ENCODE measurements at places on chromosomes 1 and 21.

DNA sequence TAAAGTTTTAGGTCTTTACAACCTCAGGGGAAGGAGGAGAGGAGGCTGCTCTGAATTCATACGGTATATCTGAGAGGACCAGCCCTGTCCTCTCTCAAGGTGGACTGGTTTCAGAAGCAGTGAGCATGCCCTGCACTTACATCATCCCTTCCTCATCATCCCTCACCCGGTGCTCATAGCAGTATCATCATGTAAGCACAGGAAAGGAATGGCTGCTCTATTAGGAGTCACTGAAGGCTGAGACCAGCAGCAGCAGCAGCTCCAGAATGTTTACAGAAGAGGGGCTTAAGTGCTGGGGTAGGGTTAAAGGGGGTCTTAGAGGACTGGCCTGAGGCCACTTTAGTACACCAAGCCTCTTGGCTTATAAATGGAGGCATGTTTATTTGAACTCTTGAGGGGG lies 185.9 kb downstream of the AK5 start:
- DNase-seq, result no peak

DNA sequence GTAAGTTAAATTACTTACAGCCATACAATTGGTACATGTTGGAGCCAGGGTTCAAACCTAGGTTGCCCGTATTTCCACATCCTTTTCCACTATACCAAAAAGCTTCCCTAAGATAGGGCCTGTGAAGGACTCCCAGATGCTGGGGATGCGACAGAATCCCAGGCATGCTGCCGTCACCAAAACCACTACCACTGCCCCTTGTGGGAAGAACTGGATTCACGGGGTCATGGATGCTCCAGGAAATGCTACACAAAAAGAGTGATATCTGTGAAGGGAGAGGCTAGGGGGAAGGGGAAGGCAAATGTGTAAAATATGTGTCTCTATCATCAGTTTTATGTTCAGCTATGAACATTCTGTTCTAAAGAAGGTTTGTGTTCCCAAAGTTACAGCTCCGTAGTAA lies 133.9 kb upstream of the IVNS1ABP start:
- DNase-seq, result no peak

- no peak for DNase-seq
Observed at GRCh38 chr1:177021687-177022086, 142.8 kb downstream of the ASTN1 start.

DNA sequence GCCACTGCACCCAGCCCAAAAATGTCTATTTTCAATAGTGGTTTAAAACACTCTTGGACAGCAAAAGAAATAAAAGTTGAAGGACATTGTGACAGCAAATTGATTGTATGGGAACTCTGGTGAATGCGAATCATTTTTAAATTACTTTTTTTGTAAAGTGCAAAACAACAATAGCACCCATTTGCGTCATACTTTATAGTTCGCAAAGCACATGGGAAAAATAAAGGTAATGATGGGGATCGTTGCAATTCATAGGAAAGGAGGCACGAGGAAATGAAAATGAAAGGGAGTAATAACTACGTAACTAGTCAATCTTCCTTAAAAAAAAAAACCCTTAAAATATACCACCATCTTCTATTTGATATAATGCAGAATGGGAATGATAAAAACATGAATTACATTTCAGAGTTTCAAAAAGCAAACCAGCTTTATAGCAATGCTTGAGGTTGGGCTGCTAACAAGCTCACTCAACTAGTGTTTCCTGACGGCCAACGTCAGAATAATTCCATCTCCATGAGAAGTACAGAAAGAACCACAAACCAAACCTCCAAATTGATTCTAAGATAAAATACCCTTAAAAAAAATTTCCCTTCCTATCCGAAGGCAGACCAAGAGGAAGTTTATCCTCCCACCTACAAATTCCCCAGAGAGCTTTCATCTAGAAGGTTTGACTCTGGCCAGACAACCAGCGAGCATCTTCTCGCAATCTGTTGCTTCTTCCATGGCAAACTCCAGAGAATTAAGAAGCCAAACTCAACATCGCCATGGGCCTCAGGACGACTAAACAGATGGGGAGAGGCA lies at the start of gene EDARADD:
Gene EDARADD, plus strand, starts transcription at position 606 of the 801 bp plus-strand sequence. Its CDS starts 159 bp downstream, at position 765.
- DNase-seq, result no peak

GRCh38 chr1:12547586-12548225 lies 70.3 kb downstream of the DHRS3 start:
- no peak for DNase-seq

DNA sequence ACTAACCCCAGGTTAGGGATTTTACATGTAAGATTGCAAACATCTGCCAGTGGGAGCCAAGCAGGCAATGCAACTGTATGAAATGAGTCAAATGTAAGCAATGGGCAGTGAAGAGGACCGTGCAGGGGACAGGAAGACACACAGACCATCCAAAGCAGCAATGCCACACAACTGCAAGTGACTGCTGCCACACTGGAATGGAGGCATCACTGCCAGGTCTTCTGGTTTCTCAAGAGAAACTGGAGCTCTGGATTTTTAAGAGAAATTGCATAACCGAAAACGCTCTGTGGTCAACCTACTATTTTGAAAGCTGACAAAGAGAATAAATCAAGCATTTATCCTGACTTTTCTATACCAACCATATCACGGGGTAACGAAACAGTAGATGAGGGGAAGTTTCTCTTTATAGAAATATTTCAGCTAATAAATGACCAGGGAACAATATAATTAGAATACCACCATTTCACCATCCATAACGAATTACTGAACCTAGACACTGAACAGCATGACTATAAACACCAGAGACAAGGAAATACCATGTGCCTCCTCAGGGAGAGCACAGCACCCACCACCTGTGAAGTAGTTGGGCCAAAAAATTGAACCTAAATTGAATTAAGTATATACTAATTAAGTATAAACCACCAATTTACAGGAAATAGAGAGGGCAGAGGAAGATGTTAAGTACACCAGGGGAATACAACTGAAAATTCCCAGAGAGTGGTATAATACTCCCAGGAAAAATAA lies 4.4 kb downstream of the AK2 start:
- no peak for DNase-seq

GRCh38 chr1:88378560-88378959 lies 305.5 kb upstream of the PKN2 start:
- no peak for DNase-seq

GRCh38 chr1:7187112-7187493 lies 401.8 kb downstream of the CAMTA1 start:
- DNase-seq, result no peak

DNA sequence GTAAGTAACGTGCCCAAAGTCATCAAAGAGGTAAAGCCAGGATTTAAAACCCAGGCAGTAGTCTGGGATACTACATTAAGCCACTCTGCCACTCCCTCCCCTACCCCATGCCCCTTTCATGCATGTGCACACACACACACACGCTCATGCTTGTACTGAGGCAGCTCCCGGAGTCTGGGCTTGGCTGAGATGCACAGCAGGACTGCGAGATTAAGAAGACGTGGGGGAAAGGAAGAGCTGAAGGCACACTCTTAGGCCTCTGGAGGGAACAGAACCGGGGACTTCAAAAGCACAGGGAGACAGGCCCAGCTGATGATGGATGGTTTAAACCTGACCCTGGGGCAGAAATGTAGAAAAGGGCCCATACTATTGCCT lies 98.3 kb downstream of the GLIS1 start:
- no peak for DNase-seq

DNA sequence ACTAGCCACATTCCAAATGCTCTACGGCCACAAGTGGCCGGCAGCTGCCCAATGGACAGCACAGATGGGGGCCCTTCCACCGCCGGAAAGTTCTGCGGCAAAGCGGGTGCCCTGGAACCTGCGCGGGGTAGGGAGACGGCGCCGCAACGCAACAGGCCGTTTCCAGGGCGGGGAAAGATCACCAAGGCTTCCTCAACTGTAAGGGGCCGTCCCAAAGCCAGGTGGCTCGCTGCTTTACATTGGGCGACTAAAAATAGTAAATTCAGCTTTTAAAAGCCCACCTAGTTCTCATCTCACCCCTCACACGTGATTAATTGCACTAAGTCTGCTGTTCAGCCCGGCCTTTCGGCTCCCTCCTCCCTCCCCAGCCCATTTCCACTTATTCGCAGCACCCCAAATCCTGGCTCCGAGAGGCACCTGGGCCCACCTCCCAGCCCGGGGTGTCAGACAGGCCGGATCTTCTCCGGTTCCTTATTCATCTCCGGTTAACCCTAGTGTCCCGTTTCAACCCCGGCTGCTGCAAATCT lies 643 bp downstream of the CFAP298 start:
- DNase-seq, result no peak

GRCh38 chr1:15211424-15211823 lies 35.6 kb upstream of the FHAD1 start:
- no peak for DNase-seq

DNA sequence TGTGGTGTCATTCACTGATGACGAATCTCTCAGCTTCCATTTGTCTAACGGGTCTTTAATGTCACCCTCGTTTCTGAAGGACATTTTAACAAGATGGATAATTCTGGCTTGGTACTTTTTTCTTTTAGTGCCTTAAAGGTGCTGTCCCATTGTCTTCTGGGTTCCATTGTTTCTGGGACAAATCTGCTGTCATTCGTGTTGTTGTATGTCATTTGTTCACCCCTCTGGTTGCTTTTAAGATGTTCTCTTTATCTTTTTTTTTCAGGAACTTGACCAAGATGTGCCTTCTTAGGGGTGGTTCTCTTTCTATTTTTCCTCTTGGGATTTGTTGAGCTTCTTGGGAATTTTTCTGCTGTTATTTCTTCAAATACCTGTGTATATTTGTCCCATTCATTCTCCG lies 14.0 kb upstream of the MMEL1 start:
- DNase-seq, result no peak

Data from activated T-cell treated with anti-CD3 and anti-CD28 coated beads for 1 hour (primary cell).